ENCODE measurements at places on chromosomes 6 and 20.

DNA sequence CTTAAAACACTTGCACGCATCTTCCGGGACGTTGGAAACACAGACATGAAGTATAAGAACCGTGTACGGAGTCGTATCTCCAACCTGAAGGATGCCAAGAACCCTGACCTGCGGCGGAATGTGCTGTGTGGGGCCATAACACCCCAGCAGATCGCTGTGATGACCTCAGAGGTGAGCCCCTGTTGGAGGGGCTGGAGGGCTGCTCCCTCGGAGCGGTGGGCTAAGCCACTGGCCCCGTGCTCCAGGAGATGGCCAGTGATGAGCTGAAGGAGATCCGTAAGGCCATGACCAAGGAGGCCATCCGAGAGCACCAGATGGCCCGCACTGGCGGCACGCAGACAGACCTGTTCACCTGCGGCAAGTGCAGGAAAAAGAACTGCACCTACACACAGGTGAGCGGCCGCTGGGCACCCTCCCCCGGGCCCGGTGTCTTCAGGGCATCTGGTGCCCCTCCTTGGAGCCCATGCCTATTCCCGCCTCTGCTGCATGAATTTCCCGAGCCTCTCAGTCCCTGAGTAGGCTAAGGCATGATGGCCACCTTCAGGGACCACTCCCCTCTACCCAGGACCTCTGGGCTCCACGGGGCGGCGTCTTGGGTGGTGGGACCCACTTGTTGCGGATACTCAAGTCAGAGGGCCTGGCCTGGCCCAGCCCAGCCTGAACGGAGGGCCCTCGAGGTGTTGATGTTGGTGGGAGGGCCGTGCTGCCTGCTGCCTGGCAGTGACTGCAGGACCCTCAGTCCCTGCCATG lies 7.4 kb downstream of the TCEA2 start:
- DNase-seq: no peak

DNA sequence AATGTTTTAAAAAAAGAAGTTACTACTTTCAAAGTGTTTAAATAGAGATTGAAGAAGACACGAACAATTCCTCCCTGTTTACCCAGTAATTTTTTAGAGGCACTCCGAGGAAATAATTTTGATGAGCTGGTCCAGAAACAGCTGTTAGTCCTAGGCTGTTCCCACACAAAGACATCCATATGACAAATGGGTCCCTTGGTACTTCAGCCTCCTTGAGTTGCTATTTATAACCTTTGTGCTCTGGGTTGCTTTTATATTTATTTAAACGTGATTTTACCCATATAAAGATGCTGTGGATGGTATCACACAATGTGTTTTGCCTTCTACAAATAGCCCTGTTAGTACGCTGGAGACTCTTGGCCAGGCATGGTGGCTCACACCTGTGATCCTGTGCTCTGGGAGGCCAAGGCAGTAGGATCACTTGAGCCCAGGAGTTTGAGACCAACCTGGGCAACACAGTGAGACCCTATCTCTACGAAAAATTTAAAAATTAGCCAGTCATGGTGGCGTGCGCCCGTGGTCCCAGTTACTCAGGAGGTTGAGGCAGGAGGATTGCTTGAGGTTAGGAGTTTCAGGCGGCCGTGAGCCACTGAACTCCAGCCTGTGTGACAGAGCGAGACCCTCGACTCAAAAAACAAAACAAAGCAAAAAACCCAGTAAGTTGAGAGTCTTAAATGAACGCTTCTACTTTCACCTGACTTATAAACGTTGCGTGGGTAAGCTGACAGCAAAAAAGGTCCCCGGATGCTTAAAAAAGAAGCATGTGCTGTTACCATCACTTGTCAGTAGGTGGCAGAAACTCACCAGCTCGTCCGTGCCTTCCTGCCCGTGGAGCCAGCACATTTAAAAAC lies 56.9 kb upstream of the ARMH2 start:
- DNase-seq: peak; percentile 78

- DNase-seq: no peak
These were observed 457.1 kb downstream of the HACE1 start for GRCh38 chr6:104402572-104402971.

- DNase-seq: no peak
These were observed 67.1 kb upstream of the GFRAL start for GRCh38 chr6:55260181-55260580.

- DNase-seq: no peak
These were observed 122.0 kb downstream of the AGPAT4 start for GRCh38 chr6:161151660-161152526.

- DNase-seq: no peak
These were observed 91.0 kb downstream of the PKHD1 start for GRCh38 chr6:51996296-51996947.

GRCh38 chr20:44959082-44959637 lies 1.0 kb downstream of the TOMM34 start:
- no peak for DNase-seq

DNA sequence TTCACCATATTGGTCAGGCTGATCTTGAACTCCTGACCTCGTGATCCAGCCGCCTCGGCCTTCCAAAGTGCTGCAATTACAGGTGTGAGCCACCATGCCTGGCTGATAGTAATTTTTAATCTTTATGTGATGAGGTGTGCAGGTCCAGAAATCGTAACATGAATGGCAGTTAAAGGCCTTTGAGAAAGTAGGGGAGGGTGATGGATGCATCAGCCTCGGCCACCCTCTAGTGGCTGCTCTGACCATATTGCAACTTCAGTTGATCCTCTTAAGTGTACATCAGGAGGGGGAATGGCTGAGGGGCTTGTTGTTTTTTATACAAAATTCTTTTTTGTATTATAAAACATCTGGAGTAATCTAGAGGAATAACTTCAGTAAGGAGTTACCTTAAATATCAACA lies 193.0 kb downstream of the ZFAND3 start:
- DNase-seq: peak; percentile 62

- DNase-seq: no peak
These were observed 289.4 kb upstream of the STXBP5 start for GRCh38 chr6:146914489-146915483.

DNA sequence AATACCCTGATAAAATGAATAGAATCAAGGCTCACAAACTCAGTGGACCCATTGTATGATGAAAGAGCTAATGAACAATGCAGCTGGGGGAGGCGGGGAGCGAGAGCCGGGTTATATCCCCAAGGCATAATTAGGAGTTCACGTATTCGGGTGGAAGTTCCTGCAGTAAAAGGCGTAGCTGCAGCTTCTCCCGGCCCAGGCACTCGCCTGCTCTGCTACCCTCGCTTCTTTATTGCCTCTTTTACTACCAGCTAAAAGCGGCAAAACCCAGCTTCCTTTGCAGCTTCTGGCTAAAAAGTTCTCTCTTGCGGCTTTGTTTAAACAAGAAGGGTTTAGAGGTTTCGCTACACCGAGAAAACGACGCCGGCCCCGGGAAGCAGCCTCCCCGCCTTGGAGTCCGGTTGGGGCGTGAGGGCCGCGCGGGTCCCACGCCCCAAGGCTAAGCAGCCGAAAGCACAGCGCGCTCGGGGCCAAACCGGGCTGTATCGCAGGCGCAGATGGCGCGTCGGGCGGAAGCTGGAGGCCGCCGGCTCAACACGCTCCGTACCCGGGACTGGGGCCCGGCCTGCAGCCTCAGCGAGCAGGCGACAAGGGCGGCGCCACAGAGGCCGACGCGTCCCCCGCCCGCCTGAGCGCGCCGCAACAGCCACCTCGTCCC lies 1.6 kb downstream of the ZBTB2 start:
- DNase-seq: peak; percentile 61
